Glutamatergic neuron (in vitro differentiated cells): ENCODE measurements at places on chromosomes 6 and 20.

GRCh38 chr20:60403105-60403741, 445.0 kb downstream of the CDH26 start:
- no peak for DNase-seq

- DNase-seq, result no peak
Measured at GRCh38 chr6:80938131-80938530, 814.4 kb downstream of the TENT5A start.

GRCh38 chr6:40152196-40152595, 217.9 kb upstream of the MOCS1 start:
- DNase-seq, result no peak

GRCh38 chr20:353166-353565, 6.3 kb downstream of the NRSN2 start:
- DNase-seq, result no peak

DNA sequence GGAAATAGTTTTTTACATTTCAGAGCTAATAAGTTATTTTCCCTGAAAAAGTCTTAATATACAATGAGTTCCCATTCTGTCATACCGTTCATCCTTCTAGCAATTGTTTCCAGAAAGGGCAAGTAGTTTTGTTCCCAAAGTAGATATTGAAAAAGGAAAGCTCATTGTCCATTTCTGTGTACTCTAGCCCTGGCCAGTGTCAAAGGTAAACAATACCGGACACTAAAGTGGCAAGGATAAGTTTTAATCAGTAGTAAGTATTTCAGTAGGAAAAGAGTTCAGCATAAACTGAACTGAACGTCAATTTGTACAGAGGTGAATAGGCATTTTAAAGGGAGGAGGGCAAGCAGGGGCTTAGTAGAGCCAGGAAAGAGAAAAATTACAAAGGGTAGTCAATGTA, 43.5 kb upstream of the CALHM6 start:
- DNase-seq, result no peak
